Suppressor macrophage treated with lipopolysaccharide for 4 hours (primary cell): ENCODE measurements at places on chromosomes 3 and 15.

GRCh38 chr3:99808163-99808794, 9.4 kb upstream of the CMSS1 start:
- peak; percentile 59 for DNase-seq

DNA sequence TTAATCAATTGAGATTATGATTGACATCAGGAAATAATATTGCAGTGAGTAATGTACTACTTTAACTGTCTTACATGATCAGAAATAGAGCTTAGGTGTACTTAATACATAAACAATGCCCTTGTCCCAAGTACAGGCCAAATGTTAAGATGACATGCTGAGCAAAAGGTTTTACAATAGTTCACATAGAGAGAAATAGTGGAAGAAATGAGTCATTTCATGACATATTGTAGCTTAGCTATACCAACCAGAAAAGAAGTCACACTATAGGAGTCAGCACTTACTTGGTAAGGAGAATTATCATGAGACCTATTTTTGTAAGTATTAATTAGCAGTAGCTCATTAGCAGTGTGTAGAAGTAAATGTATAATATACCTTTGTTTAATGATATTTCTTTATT, 96.4 kb upstream of the NANOGP8 start:
- peak; percentile 15 for DNase-seq

DNA sequence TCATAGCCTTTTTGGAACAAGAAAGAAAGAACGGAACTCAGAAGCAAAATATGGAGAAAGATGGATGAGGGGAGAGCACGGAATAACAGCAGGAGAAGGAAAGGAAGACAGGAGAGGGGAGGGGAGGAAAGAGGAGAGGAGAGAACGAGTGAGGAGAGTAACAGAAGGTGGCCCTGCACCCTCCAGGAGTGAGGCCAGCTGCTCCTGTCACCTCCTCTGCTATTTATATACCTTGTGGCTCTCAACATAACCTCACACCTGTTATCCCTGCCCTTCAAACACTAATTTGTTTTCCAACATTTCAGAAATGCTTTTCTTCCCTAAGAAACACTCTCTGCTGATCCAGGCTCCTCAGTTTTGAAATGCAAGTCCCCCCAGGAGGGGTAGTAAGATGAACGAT, 53.4 kb upstream of the ATP2B2 start:
- DNase-seq: no peak

GRCh38 chr15:38401106-38401505, 52.8 kb upstream of the FAM98B start:
- DNase-seq: no peak

GRCh38 chr3:98886525-98886924, 15.0 kb downstream of the DCBLD2 start:
- no peak for DNase-seq

DNA sequence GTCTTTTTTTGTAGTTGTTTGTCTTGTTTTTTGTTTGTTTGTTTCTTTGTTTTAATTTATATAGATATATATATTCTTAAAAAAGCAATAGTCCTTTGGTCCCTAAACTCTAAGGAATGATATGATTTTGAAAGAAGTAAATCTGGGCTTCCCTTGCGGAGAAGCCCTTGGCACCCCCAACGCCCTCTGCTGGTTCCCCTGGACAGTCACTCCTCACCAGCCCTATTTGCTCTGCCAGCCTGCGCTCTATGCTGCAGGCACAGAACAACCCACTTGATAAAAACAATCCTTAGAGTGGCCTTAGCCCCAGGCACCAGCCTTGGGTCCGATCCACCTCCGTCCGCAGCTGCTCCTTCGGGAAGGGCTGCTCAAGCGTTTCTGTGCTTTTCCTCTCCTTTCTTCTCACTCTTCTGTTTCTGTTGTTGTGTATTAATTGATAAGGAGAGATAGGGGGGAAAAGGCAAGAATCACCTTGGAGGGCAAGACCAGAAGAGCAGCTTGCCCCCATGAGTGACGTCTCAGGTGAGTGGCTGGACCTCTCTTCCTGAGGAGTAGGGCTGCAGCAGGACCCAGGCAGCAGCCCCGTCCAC, 13.7 kb upstream of the PARP6 start:
- DNase-seq: peak; percentile 62

- no peak for DNase-seq
Observed at GRCh38 chr3:126098391-126098858, 14.5 kb upstream of the SLC41A3 start.

GRCh38 chr3:195196266-195196665, 74.7 kb downstream of the XXYLT1 start:
- DNase-seq: no peak

DNA sequence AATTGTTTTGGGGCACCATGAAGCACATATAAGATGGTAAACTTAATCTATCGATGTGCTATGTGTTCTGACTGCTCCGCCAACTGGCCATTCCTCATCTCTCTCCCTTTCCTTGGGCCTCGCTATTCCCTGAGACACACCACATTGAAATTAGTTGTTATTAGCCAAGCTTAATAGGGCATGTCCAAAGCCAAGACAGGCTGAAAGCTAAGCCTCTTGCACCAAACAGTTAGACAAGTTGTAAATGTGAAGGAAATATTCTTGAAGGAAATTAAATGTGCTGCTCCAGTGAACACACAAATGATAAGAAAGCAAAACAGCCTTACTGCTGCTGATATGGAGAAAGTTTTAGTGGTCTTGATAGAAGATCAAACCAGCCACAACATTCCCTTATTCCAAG, 39.3 kb downstream of the C2CD4A start:
- DNase-seq: no peak

GRCh38 chr3:111937871-111938270, 41.0 kb upstream of the ABHD10 start:
- DNase-seq: no peak

GRCh38 chr15:98384328-98385029, 263.9 kb upstream of the IGF1R start:
- no peak for DNase-seq

GRCh38 chr3:155331078-155331477, 37.6 kb upstream of the STRIT1 start:
- DNase-seq: no peak

DNA sequence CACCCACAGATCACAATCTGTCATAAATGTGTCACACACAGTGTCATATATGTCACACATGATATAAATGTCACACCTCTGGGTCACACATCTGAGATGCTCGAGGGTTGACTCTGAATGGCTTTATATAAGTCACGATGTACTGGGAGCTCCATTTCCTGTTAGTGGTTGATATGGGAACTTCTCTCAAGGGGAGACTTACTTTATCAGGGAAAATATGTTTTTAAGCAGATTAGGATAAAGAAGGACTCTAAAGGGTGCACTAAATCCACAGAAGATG, 83.9 kb upstream of the MEF2A start:
- no peak for DNase-seq

- DNase-seq: no peak
Observed at GRCh38 chr3:152151216-152151876, 117.4 kb upstream of the MBNL1 start.

GRCh38 chr3:32280262-32280910, 41.9 kb downstream of the CMTM8 start:
- no peak for DNase-seq

- no peak for DNase-seq
Observed at GRCh38 chr15:46126581-46126980, 491.8 kb downstream of the SQOR start.

DNA sequence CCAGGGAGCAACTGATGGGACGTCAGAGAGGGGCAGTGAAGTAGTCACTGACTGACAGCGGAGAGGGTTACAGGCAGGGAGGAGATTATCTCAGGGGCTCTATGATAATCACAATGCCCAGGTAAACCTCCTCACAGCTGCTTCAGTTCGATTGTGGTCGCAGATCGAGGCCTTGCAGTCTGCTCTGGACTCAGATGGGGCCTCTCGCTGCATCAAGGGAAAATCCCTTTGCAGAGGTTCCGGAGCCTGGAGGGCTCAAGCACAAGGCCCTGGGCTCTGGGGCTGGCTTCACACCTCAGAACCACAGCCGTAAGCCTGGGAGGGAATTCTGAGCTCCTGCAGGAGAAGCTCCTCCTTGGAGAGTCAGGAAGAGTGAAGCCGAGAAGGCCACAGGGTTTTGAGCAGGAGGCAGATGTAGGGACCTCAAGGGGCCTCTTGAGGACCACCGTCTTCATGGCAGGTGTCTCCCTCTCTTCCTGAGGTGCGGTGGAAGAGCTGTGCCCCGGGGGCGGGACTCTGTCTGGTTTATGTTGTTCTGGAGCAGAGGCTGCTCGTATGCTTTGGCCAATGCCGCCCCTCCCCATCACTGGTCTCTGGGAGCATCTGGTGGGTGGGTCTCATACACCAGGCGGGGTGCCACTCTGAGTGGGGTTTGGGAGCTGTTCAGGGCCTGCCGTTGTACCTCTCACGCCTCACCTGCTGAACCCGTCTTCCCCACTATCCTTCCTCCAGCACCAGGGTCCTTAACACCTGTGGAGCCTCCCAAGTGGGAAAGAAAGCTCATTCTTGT, 19.5 kb upstream of the SNRPA1 start:
- no peak for DNase-seq

GRCh38 chr3:15486979-15487378, 34.5 kb downstream of the COLQ start:
- no peak for DNase-seq

DNA sequence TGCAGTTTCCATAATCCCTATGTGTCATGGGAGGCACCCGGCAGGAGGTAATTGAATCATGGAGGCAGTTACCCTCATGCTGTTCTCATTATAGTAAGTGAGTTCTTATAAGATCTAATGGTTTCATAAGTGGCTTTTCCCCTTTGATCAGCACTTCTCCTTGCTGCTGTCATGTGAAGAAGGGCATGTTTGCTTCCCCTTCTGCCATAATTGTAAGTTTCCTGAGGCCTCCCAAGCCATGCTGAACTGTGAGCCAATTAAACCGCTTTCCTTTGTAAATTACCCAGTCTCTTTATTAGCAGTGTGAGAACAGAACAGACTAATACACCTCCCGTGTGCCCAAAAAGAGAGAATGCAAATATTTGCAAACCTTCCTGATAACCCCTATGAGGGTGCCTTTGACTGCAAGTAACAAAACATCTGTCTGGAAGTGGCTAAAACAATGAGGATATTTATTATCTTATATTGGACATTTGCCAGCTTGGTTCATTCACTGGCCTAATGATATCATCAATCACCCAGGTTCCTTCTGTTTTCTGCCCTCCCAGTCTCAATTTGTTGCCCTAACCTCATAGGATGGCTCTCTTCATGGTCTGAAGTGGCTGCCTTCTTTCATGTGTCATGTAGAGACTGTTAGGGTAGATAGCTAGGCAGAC, 68.7 kb downstream of the BHLHE40 start:
- DNase-seq: no peak

- DNase-seq: no peak
Observed at GRCh38 chr15:58303236-58303635, 128.6 kb upstream of the LIPC start.

DNA sequence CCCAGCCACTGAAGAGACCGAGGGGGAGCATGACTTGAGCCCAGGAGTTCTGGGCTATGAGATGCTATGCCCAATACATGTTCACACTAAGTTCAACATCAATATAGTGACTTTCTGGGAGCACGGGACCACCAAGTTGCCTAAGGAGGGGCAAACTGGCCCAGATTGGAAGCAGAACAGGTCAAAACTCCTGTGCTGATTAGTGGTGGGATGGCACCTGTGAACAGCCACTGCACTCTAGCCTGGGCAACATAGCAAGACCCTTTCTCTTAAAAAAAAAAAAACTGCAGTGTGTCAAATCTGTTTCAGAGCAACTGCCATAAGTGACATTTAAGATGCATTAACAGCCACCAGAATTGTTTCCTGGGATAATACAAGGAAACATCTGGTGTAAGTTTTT, 9.8 kb downstream of the HES1 start:
- DNase-seq: no peak

GRCh38 chr3:197397838-197398237, 99.4 kb upstream of the DLG1 start:
- DNase-seq: no peak

DNA sequence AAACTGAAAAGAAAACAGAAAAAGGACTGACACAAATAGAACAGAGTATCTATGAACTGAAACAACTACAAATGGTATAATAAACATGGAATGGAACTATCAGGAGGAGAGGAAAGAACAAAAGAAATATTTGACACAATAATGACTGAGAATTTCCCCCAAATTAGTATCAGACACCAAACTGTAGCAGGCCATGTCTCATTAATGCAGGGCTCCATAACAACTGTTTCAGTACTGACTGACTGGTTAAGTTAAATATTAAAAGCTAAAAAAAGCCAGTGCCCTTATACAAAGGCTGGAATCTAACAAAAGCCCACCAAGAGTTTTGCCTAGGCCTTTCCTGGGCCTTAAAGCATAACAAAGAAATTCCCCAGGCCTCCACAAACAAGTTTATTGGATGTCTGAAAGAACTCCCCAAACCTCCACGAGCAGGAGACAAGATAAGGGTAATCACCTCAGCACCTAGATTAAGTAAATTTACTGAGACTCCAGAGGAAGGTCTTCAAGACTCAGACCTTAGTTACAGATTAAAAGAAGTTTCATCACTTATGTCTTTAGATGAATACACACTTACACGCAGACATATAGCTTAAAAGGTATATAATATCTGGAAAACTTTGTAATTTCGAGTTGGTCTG, 45.7 kb downstream of the KPNA1 start:
- no peak for DNase-seq

DNA sequence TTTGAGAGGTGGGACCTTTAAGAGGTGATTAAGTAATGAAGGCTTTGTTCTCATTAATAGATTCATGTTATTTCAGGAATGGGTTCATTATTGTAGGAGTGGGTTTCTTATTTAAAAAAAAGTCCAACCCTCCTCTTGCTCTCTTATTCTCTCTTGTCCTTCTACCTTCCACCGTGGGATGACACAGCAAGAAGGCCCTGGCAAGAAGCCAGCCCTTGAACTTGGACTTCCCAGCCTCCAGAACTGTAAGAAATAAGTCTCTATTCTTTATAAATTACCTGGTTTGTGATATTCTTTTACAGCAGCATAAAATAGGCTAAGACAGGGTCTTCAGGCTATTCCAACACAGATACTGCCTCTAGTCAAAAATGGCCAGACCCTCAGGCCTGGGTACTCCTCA, 62.2 kb downstream of the MYLK start:
- DNase-seq: no peak

- no peak for DNase-seq
Observed at GRCh38 chr15:23760024-23760423, 72.9 kb upstream of the NDN start.

- no peak for DNase-seq
Observed at GRCh38 chr3:182139627-182140357, 428.1 kb downstream of the SOX2 start.

- DNase-seq: peak; percentile 86
Observed at GRCh38 chr3:47009225-47010110, 30.0 kb downstream of the NBEAL2 start.
